ENCODE measurements at places on chromosomes 3 and 15.

DNA sequence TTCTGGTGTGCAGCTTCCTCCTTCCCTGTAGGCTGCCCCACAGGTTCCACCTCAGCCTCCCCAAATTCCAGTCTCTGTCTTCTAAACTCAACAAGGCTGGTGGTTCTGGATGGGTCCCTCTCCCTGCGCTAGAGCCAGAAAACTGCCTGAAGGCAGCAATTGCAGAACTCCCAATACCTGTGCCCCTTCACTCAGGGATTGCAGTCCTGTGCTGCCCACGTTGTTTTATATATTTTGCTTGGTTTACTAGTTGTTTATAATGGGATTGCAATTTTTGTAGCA is 14.8 kb upstream of the NPTN start:
- ATAC-seq = no peak

DNA sequence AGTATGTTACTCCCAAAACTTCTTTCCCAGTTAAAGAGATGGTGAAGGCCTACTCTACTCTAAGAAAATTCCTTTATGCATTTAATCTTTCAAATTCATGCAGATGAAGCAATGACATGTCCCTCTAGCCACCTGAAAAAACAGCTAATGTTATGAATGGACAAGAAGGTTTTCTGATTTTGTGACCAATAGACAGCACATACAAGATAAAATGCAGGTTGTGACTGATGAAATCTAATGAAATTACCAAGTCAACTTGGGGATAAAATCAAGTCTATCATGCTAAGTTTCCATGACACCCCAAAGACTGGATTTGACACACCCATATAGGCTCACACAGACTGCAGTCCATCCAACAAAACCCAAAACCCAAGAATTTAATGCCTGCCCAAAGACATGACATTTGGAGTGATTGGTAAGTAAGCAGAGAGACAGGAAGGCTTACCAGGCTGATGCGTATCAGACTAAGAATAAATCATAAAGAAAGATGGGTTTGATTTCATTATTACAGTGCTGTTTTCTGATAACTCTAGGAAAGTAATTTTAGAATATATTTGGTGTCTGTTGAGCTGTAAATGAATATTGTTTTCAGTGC is 26.4 kb downstream of the CD47 start:
- ATAC-seq = peak; percentile 44

GRCh38 chr3:14230729-14231128 is 52.1 kb downstream of the LSM3 start:
- no peak for ATAC-seq

- no peak for ATAC-seq
These were observed 621.7 kb upstream of the AGTR1 start for GRCh38 chr3:148075771-148076716.

- ATAC-seq = no peak
These were observed 130.8 kb downstream of the UNC13C start for GRCh38 chr15:54109014-54109413.

DNA sequence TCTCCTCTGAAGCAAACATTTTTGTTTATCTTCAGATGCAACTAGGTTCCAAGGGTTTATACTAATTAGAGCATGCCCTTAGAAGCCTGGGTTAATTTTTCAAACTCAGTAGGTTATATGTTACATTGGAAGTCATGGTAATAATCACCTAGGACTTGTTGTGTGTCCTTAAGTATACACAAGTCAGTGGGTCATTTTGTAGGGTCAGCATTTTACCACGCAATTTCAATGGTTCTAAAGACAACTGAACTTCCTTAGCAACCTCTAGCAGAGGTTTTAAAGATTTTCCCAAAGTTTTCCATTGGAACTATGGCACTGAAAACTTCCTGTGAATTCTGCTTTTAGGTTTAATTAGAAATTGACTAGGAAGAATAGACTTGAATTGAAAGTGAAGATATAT is 99.6 kb upstream of the NANOGP8 start:
- ATAC-seq = no peak

- no peak for ATAC-seq
These were observed 109.2 kb upstream of the STRIT1 start for GRCh38 chr3:155402656-155403055.

DNA sequence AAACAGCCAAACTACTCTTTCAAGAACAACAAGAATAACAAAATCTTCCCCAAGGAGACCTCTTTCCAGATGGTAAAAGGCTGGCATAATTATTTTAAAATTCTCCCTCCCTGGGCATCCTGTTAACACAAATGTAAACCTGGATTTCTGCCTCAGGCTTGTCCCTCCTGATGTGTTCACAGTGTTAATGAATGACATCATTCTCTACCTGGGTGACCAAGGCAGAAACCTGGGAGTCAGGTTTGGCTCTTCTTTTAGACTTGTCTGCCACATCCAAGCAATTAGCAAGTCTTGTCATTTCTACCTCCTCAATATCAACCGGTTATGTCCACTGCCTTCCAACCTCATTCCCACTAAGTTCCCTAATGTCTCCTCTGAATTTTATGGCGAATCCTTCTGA is 368.7 kb upstream of the TBL1XR1 start:
- no peak for ATAC-seq

DNA sequence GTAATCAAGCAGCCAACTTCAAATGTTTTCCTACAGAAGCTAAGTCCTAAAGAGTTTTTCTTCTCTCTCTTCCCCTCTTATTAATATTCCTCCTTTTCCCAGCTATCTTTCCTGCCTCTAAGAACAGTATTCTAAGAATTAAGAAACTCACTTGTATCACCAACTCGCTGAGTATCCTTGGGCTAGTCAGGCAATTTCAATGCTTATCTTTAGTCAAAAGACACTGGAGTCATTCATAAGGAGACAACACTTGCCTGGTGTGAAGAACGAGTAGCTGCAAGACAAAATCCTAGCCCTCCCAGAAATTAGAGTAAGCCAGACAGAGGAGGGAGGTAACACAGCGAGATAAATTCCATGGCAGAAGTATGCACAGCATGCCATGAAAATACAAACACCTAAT is 10.7 kb downstream of the VGLL4 start:
- no peak for ATAC-seq

- ATAC-seq = no peak
These were observed 11.4 kb upstream of the MGA start for GRCh38 chr15:41648770-41649169.

DNA sequence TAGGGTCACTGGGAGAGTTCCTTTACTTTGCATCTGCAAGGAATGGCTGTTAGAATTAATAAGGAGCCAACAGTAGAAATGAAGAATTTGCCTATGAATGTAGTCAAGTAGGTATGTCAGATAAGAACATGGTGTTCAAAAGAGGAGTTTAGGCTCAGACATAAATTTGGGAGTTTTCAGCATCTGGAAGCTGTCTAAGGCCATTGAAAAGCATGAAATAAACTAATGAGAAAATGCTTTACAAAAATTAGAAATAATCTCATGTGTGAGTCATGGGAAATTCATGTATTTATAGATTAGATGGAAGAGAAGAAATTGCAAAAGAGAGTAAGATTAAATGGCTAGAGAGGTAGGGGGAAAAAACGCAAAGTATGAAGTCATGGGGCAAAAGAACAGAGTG is 201.9 kb downstream of the DIPK2A start:
- no peak for ATAC-seq

DNA sequence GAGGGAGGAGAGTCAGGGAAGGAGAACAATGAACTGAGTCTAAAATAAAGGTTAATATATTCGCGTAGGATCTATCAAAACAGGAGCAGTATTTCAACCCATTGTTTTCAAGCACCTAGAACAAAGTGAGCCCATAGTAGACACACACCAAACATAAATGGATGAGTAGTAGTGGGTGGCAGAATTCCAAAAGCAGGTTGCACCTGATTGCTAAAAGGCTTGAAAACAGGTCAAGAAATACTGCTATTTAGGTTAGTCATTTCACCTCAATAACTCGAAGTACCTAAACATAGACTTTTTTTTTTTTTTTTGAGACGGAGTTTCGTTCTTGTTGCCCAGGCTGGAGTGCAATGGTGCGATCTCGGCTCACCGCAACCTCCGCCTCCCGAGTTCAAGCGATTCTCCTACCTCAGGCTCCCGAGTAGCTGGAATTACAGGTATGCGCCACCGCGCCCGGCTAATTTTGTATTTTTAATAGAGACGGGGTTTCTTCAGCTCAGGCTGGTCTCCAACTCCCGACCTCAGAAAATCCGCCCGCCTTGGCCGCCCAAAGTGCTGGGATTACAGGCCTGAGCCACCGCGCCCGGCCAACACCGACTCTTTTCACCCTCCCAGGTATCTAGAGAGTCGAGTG is 855 bp upstream of the ABHD5 start:
- no peak for ATAC-seq

- peak; percentile 37 for ATAC-seq
These were observed 202.8 kb upstream of the MRPL3 start for GRCh38 chr3:131705558-131706051.

- ATAC-seq = no peak
These were observed 33.0 kb downstream of the THBS1 start for GRCh38 chr15:39613861-39614260.

DNA sequence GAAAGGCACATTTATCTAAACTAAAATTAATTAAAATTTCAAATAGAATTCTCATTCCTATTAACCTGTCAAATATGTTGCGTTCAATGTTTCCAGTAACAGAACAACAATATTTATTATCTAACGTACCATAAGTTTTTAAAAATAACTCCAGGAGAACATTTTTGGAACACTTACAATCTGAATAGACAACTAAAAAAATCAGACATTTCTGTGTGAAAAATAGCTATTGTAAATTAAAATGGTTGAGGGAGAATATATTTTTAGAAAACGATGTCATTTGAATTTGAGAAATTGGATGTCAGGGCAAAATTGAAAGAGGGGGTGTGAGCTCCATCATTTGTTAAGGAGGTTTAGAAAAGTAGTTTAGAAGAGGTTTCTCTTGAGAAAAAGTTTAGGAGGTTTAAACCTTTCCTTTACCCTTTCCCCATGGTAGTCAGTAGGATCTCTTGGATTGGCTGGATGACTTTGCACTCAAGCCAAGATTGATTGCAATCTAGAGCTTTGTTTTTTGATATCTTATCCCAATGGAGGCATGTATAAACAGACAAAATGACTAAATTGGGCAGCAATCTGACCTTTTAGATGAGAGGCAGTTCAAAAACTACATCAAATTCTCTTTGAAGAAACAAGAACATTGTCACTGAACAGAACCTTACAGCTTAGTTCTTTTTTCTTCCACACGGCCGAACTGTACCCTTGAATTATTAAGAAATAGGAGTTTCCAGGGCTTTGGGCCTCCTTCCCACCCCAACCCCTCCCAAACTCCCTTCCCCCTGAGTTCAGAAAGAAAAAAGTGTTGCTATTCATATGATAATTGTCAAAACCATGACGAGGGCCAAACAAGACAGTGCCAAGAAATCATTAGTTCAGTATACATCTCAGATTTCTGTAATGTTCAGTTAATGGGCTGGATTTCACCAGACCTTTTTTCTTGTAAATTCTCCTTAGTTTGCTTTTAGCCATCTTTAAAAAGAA is 79.7 kb upstream of the CDIN1 start:
- ATAC-seq = no peak

DNA sequence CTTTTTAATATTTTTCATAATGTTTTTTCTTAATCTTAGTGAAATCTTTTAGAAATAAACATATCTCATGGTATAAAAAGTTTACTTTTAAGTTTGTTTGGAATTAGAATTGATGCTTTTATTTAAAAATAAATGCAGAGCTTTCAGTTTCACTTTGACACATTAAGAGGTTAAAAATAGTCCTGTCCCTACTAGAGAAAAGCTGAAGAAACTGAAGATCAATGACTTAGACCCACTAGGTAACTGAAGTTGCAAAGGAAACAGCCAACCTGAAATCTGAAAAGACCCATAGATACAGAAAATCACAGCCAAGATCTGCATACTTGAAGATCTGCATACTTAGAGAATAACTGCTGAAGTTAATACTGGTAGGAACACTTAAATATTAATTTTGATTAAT is 237.6 kb downstream of the RAP2B start:
- ATAC-seq = no peak

- ATAC-seq = no peak
These were observed 118.1 kb downstream of the ZNF621 start for GRCh38 chr3:40642812-40643211.

DNA sequence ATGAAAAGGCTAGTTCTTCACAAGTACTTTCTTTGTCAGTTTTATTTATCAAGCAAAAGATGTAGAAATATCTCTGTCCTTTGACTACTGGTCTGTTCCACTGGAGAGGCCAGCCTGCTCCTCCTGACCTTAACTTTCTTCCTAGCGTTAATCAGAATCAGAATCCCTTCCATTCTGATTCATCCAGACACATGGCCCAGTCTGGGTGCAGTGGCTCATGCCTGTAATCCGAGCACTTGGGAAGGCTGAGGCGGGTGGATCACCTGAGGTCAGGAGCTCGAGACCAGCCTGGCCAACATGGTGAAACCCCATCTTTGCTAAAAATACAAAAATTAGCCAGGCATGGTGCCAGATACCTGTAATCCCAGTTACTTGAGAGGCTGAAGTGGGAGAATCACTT is 32.0 kb upstream of the MANF start:
- no peak for ATAC-seq

GRCh38 chr3:137106612-137107240 is 148.9 kb downstream of the IL20RB start:
- ATAC-seq = no peak
